ENCODE measurements at places on chromosomes 6 and 20.

DNA sequence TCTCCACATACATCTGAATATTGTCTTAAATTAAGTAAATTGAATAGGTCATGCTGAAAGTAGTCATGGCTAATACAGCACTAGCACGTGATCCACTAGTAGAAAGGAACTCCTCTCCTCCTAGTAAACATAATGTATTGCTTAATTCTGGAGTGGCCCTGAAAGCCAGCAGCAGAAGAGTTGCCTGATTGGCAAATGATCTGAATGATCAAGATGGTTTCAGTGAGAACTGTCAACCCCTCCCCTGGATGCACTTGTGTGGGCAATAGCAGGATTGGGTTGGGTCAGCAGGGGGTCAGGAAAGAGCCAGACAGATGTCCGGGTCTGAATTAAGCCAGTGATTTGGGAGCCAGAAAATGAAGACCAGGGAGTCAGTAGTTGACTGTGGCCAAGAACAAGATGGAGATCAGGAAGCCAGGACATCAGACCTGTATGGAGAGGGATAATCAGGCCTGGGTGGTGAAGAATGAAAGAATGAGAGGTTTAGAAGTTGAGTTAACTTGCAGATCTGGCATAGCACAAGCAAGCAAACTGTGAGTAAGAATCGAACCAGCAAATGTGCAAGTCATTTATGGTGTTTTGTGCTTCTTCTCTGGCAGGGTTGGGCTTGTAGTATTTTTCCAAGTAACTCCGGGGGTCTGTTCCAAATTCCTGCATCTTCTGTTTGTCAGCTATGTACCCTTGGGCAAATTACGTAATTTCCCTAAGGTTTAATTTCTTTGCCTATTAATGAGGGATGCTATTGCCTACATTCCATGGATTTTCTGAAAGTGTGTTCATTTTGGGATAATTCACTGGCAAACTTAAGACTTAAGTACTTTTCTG, 304.9 kb downstream of the CD109 start:
- no peak for DNase-seq

DNA sequence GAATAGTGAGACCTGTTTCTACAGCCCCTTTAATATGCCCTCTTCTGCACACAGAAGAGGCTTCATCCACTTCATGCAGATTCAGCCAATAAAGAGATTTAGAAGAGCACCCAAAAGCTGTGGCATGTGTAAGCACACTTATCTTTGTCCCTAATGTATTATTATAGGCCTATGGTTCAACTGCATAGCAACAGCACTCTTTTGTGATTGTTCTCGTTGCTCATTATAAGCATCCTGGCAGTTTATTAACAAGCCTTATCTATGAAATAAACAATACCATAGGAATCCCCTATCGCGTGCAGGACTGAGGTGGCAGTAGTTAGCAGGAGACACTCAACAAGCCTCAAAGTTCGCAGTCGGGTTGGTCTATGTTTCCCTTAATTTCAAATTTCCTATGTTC, 138.5 kb upstream of the BEND6 start:
- no peak for DNase-seq

- no peak for DNase-seq
Measured at GRCh38 chr6:14086701-14087100, 30.9 kb upstream of the CD83 start.

DNA sequence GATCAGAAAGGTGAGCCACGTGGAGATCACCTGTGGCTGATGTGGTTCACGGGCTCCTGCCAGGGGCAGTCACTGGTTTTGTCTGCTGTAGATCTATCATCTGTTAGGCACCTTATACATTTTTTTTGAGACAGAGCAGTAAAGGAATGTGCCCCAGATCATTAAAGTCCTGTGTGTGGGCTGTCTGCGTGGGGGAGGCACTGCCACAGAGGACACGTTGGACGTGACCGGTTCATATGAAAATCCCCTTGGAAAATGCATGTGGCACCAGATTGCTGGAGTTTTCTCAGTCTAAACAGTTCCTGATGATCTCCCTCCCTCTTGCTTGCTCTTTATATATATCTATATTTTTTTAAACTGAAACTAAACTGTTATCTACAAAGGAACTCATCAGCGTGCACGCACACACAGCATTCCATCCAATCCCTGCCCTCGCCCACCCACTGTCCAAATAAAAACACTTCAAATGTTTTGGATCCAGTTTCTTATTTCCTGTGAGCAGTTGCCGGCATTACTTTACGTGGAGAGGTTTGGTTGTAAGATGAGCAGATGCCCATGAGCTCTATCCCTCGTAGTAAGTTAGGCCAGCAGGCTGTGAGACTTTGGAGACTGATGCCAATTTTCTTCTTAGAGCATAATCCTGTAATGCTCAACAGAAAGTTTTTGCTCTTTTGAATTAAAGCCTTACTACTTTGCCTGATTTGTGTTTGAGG, 161.6 kb upstream of the EXOC2 start:
- no peak for DNase-seq

GRCh38 chr6:18119236-18119635, 3.2 kb downstream of the NHLRC1 start:
- no peak for DNase-seq

DNA sequence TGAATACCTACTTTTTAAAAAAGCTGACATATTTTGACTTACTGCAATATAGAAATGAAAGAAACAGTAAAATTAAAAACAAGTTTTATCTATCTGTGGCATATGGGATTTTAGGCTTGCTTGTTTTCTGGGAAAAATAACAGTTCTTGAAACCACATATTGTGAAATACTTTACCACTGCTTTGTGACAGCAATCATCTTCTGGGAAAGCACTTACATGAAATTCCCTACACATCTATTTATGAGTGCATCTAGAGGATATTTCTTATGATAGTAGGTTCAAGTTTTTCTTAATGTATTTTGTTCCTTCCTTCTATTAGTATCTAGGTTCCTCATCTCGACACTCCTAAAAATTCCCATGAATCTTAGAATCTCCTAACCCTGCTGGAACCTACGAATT, 75.2 kb downstream of the STXBP5 start:
- DNase-seq = no peak

Measured in bone marrow (tissue), 2 donors.